ENCODE measurements at places on chromosomes 7 and 10.

- no peak for DNase-seq
Measured at GRCh38 chr10:60186315-60187071, 203.2 kb downstream of the ANK3 start.

GRCh38 chr7:104967088-104967487, 46.9 kb upstream of the KMT2E start:
- DNase-seq = no peak

GRCh38 chr7:25031007-25031406, 51.0 kb upstream of the OSBPL3 start:
- DNase-seq = no peak

DNA sequence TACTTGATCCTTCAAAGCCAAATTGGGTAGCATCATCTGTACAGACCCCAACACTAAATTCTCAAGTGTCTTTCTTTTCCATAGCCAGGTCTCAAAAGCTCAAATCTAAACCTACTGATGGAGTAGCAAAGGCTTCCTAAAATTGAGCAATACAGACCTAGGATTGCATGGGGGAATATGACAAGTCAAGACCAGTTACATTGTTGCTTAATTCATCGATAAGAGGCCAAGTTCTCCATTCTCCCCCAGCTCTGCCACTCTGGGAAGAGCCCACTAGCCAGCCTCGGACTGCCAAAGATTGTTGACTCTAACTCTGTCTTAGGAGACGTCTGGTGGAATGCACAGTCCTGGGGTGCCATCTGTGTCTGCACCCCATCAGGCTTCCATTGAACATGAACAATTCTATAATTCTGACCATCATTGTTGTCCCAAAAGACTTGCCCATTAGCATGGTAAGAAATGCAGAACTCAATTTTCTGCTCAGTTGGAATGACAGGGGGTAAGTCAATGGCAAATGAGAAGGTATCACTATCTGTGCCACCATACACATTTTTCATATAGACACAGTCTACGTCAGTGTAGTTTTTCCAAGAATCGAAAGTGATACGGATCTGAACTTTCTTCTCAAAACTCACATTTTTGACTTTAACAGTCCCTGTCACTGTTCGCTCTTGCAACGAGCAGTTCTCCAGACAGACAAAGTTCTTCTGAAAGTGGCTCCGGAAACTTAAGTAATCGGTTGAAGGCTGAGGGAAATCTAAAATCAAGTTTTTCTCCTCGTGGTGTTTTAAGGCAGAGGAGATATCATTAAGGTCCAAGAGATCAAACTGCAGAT, 2.9 kb downstream of the PPP1R3C start:
- no peak for DNase-seq

DNA sequence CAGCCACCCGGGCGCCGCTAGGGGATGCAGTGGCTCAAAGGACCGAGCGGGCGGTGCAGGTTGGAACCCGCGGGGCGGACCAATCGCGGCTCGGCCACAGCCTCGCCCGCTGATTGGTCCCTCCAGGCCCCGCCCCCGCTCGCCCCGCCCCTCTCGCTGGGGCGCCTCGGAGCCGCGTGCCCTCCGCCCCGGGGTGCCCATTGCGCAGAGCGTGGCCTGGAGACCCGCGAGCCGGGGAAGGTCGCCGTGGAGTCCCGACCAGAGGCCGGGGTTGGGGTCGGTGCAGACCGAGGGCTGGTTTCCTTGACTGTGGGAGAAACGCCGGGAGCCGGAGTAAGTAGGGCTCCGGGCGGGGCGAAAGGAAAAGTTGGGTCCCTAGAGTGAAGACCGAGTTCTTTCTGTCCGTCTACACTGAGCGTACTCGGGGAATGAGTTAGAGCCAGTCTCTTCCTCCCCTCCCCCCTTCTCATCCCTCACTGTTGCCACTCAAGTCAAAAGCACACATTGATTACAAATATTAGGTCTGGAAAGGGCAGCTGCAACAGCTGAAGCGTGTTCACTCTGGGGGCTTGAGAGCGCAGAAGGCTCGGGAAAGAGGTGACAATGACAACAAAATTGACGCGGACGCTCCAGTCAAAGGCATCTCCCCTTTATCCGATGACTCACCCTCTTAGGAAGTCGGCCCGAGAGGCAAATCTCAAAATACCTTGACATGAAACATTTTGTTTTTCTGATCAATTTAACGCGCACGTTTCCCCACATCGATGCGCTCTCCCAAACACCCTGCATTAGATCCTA, 843 bp upstream of the GATA3 start:
- DNase-seq = peak; percentile 94

DNA sequence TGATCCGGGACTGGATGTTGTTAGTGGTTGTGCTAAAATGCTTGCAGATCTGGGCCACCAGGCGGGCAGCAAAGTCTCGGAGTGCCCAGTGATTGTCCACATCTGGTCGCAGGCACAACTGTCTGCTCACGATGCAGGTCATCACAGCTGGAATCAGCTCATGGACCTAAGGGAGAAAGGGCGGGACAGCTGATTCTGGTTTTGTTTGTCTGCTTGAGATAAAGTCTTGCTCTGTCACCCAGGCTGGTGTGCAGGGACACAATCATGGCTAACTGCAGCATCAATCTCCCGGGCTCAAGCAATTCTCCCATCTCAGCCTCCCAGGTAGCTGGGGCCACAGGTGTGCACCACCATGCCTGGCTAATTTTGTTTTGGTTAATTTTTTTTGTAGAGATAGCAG, 8.0 kb downstream of the TAF6 start:
- DNase-seq = no peak

GRCh38 chr7:130134106-130134636, 63.8 kb downstream of the KLHDC10 start:
- no peak for DNase-seq

- DNase-seq = no peak
Measured at GRCh38 chr7:31850066-31850465, 163.1 kb downstream of the PPP1R17 start.

GRCh38 chr7:79414910-79415309, 38.6 kb downstream of the MAGI2 start:
- no peak for DNase-seq

DNA sequence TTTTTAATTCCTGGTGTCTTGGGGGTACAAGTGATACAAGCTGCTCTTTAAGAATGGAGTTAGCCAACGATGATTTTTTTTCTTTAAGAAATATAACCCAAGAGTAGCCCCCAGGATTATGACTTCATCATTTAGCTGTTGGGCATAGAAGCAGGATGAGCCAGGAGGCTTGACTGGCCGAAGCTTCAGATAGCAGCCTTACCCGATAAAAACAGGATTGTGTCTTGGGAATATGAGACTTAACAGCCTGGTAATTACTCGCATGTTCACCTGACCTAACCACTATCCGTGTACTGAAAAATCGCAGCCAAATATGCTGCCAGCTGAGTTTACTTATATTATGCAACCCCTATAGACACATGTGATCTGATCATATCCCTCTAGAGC, 346.0 kb upstream of the BMPER start:
- DNase-seq = no peak

DNA sequence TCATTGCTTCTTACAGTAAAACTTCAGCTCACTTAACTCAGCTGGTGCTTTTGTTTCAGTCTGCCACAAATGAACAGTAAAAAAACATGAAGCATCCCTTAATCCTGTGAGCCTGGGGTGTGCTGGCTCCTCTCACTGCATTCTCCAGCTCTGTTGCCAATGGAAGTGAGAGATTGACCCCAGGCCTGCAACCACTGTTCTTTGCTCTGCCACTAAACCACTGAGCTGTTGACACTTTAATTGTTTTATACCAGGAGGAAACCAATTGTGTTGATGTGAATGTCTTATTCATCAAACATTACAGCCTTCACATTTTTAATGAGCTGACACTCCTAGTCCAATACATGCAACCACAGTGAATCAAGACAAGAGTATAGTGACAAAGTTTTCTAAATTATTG, 69.4 kb upstream of the FZD1 start:
- no peak for DNase-seq

GRCh38 chr7:2950578-2950977, 93.1 kb downstream of the CARD11 start:
- DNase-seq = peak; percentile 19

- DNase-seq = no peak
Measured at GRCh38 chr10:120282421-120282820, 174.6 kb upstream of the PLPP4 start.

GRCh38 chr7:136386876-136387275, 409.7 kb upstream of the MTPN start:
- DNase-seq = no peak

DNA sequence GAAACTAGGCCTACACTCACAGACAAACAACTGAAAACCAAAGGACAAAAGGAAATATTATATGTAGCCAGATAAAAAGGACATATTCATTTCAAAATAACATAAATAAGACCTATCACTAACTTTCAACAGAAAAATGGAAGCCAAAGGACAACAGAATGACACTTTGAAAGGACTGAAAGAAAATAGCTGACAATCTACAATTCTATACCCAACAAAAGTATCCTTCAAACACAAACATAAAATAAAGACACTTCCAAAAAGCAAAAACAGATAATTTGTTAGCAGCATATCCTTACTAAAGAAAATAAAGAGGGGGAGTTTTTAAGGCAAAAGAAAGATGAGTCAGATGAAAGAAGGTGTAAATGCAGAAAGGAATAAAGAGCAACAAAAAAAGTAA, 7.9 kb upstream of the ZNF746 start:
- no peak for DNase-seq

GRCh38 chr7:131493581-131493980, 62.8 kb downstream of the PODXL start:
- DNase-seq = no peak

DNA sequence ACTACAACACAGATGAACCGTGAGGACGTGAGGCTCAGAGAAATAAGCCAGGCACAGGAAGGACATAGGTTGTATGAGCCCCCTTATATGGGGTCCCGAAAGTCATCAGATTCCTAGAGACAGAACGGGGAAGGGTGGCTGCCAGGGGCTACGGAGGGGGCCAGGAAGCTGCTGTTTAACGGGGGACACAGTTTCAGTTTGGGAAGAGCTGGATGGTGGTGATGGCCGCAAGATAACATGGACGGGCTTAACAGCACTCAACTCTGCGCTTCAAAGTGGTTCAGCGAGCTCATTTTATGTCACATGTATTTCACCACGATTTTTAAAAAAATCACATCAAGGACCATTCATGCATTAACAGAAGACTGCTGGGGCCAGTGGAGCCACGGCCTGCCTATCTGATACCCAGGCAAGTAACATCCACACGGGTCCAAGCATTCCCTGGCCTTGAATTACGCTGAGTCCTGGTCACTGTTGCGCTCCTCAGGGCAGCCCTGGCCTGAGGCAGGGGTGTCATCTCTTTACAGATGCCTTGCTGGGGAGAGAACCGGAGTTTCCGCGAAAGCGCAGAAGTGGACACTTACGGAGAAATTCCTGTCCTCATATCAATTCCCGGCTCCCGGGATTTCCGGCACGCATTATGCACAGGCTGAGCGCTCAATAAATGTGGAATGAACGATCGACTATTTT, 1.5 kb downstream of the CARD11 start:
- no peak for DNase-seq

DNA sequence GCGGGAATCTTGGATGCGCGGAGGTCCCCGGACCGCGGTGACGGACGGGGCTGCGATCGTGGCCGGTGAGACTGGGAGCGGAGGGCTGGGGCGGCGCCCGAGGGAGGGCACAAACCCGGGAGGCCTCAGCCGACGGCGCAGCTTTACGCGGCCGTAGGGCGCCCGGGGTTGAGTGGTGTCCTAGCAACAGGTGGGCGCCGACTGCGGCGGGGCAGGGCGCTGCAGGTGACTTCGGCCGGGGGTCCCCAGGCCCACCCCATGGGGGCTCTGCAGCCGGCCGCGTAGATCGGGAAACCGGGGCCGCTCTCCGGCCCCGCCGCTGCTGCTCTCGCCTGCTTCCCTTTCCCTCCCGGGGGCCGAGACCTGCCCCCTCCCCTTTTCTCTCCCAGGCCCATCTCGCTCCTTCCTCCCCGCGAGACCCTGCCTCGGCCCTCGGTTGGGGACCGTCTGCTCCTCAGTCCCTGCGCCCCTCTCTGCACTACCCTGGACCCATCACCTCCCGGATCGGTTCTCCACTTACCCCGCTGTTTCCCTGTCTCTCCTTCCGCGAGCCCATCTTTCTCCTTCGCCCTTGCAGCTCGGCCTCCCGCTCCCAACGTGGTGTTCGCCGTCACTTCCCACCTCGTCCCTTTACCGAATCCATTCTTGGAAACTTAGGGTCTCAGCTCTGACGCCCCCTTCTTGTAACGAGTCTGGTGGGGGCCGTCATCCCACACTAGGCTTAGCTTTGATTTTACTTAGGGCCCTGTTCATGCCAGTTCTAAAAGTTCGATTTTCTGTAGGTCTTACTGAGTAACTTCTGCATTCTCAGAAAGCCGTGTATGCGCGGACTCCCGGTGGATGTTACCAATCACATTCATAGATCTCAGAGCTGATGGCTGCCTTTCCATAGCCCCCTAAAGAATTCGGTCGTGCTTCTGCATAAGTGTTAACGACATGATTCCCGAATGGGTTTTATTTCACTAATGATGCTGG, 18.5 kb upstream of the ACBD5 start:
- DNase-seq = peak; percentile 45

DNA sequence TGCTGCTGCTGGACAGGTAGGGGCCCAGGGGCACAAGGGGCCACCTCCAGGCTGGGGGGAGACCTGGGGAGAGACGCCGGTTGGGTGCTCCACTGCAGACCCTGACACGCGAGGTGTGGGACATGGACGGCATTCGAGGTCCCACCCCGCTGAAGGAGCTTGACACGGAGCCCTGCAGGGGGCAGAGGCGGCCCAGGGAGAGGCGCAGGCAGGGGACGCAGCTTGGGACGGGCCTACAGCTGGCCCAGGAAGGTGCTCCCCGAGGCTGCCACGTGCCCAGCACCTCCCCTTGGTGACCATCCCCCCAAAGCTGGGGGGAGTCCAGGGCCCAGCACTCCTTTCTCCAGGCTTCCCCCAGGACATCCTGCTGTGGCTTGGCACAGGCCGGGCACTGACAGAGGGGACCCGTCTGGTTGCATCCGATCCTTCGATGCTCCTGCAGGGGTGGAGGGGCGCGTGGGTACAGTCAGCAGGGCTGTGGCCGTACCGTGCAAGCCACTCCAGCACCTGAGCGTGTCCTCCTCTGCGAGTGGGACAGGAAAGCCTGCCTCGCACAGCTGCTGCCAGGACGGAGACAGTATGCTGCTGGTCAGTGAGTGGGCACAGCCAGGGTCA, 174.4 kb downstream of the ELFN1 start:
- no peak for DNase-seq

DNA sequence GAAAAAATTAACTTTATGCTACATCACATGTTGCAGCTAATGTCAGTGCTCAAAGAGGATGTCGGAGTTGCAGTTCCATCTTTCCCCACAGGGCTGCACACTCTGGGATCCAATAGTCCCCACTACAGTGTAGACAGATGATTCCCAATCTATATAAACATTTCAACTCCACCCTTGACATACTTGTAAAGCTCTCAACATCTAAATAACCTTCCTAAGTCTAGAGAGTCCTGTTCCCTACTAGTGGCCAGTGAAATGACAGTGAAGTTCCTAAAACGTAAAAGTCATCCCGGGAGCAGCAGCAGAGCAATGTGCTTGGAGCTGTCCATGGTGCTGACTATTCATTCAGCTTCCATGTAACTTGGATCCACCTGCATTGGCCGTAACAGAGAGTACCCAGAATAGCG, 145.1 kb downstream of the GRM8 start:
- DNase-seq = peak; percentile 85

Data from hematopoietic multipotent progenitor cell treated with erythropoietin and hydrocortisone succinate and interleukin-3 and kit ligand, for 6 days (in vitro differentiated cells).